ENCODE measurements at places on chromosomes 2 and 18. TPM values are rescaled to one million over a fixed set of nuclear protein-coding genes. Genes with fewer than 3 reads are reported as not detected.

- DNase-seq: no peak
- H3K4me3 ChIP-seq: no peak overlapping the region
- peaks cover 12% of the 10 kb centered on the region for H3K27me3 ChIP-seq
- no peak overlapping the region for H3K27ac ChIP-seq
Measured at GRCh38 chr2:71932780-71933466, 214.7 kb downstream of the CYP26B1 start.

- no peak overlapping the region for H3K27ac ChIP-seq
- peaks cover 3% of the 10 kb centered on the region for H3K27me3 ChIP-seq
- no peaks in the 10 kb centered on the region for H3K4me1 ChIP-seq
- H3K36me3 ChIP-seq: no peaks in the 10 kb centered on the region
- no peak overlapping the region for H3K4me3 ChIP-seq
- DNase-seq: no peak
Measured at GRCh38 chr18:79584491-79585394, 94.9 kb upstream of the CTDP1 start.

DNA sequence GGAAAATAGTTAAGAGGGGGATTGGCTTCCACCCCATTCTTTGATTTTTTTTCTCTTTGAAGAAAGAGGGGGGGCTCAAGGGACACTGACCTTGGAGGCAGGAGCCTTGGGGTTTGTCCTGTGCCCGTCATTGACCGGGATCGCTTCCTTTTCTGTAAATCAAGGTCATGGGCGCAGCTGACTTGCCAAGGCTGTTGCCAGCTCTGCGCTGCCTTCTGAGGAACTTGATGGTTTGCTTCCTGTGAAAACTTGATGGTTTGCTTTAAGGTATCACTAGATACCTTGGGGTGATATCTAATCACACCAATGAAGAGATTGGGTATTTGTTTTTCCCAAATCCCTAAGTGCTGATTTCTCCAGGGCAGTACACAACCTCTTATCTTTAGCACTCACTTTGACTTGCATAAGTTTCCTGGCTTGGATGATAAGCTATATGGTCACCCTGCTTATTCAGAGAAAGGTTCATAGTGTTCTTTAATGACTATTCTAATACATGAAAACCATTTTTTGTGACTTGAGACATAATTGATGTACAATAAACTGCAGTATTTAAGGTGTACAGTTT, 56.0 kb downstream of the DGKD start:
- no peak for DNase-seq
- peaks cover 19% of the 10 kb centered on the region for H3K4me1 ChIP-seq
- H3K27me3 ChIP-seq: no peaks in the 10 kb centered on the region
- peaks cover 25% of the 10 kb centered on the region for H3K36me3 ChIP-seq

- H3K27ac ChIP-seq: peak overlapping the region; percentile 72
- no peak for DNase-seq
- peaks cover 1% of the 10 kb centered on the region for H3K4me1 ChIP-seq
- no peaks in the 10 kb centered on the region for H3K36me3 ChIP-seq
- H3K27me3 ChIP-seq: peaks cover 4% of the 10 kb centered on the region
Measured at GRCh38 chr2:88642278-88642677, 15.0 kb upstream of the EIF2AK3 start.

GRCh38 chr2:239721991-239722759, 303.0 kb downstream of the NDUFA10 start:
- no peak overlapping the region for H3K27ac ChIP-seq
- no peaks in the 10 kb centered on the region for H3K36me3 ChIP-seq
- DNase-seq: no peak
- no peaks in the 10 kb centered on the region for H3K4me1 ChIP-seq

TMX3 gene
- 40.4 TPM for total RNA-seq

HTR2B gene
- not detected for total RNA-seq

FAHD2B gene
- 24.4 TPM for total RNA-seq

Measured in progenitor cell of endocrine pancreas (in vitro differentiated cells).